ENCODE measurements at places on chromosomes 4 and X.

GRCh38 chr4:68375667-68376559 lies 26.0 kb upstream of the YTHDC1 start:
- DNase-seq, result peak; percentile 70

- DNase-seq, result peak; percentile 85
Measured at GRCh38 chr4:41258783-41259182, 2.1 kb downstream of the UCHL1 start.

DNA sequence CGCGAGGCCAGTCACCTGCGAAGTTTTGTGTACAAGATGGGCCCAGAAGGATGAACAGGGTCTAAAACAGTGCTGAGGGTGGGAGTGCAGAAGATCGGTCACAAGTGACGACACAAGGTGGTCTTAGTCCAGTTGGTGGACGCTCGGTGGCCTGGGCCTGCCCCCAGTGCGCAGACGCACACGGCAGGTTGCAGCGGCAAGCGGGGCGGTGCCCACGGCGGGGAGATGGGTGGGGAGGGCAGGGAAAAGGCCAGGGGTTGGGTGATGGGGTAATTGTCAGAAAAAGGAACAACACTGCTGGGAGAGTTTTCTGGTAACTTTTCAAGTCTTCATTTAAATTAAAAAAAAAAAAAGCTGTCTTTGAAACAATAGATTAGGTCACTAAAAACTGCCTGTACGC lies 1.0 kb upstream of the PRDX4 start:
- no peak for DNase-seq

DNA sequence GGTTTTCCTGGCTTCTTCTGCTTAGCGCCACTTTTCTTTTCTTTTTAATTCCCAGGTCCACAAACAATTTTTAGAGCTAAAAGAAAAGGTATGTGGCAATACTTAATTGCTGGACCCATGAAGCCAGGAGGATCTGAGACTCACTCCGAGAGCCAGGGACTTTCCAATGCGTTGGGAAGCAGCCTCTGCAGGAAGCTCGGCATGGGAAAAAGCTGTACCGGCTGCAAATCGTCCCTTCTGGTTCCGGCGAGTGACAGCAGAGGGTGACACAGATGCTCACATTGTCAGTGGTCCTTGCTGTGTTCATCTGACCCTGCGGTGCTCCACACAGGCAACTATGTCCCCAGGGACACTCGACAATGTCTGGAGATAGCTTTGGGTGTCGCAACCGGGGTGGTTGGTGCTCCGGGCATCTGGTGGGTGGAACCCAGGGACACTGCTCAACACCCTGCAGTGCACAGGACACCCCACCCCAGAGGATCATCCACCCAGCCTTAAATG lies 164.0 kb downstream of the PRKX start:
- DNase-seq, result peak; percentile 64

- peak; percentile 59 for DNase-seq
Measured at GRCh38 chrX:135086197-135086854, 34.0 kb downstream of the ETDB start.

GRCh38 chr4:1401409-1402020 lies 4.7 kb downstream of the NKX1-1 start:
- DNase-seq, result no peak

DNA sequence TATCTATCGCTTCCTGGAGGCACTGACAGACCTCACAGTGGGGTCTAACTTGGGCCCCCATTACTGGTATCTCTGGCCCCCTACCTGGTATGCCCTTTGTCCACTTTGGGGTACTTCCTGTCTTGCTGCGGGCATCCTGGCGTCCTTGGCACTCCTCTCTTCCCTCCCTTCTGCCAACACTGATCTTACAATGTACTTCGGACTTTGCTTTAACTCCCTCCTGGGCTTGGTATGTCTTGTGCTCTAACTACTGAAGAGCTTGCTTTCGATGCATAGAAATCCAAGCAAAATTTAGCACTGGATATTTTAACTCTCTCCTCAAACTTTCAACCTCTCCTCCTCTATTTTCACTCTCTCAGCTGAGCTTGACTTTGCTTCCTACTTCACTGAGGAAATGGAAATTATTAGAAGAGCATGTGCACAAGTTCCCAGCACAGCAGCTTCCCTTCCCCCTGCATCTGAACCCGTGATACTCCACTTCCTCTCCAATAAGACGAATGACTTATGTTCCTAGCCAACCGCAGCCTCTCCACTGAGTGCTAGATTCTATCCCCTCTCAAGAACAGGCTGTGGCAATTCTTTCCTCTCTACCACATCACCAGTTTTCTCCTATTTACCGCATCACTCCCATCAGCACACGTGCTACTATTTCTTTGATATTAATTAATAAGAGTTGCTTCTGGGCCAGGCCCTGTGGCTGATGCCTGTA lies 52.9 kb downstream of the SUPT20HL2 start:
- DNase-seq, result peak; percentile 41

- DNase-seq, result no peak
Measured at GRCh38 chr4:48483777-48484493, 792 bp downstream of the SLC10A4 start.

DNA sequence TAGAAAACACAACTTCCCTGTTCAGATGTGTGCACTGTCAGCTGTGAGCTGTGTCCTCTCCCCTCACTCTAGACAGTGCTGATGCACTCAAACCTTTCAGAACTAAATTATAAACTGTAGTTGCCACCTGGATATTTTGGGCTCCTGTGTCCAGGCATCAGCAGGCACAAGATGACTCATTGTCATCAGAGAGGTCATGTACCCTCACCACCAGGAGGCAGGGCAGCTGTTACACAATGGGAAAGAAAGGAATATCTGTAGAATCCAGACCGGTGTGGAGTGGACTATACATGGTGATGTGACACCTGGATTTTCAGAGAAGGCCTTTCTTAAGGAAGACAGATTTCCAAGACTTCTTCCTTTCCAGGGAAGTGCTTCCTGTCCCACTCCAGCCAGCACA lies 854.4 kb upstream of the AGA start:
- DNase-seq, result no peak

DNA sequence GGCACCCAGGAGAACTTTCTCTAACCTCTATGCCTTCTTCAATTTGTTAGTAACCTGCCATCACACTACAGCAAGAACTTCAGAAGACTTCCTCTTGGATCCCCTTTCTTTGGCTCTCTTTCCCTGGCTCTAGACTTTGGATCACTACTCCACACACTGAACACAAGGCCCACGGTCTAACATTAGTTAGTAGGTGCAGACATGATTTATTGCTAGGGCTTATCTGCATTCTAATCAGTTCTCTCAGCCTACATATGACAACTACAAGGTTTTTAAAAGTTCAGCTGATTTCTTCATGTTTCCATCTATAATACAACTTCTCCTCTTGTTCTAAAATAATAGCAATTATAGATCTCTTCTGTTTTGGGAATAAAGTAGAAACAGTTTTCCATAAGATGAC lies 209.1 kb upstream of the ANXA10 start:
- DNase-seq, result peak; percentile 43

GRCh38 chrX:109967156-109967555 lies 35.8 kb upstream of the TMEM164 start:
- DNase-seq, result no peak

- no peak for DNase-seq
Measured at GRCh38 chr4:36235306-36235705, 9.0 kb downstream of the ARAP2 start.

GRCh38 chr4:123976285-123976684 lies 579.7 kb downstream of the SPRY1 start:
- no peak for DNase-seq

GRCh38 chr4:183008492-183008891 lies 90.6 kb upstream of the WWC2 start:
- no peak for DNase-seq

GRCh38 chr4:36081185-36081584 lies 163.1 kb downstream of the ARAP2 start:
- no peak for DNase-seq

GRCh38 chr4:69701696-69702095 lies 48.6 kb upstream of the UGT2A1 start:
- DNase-seq, result no peak

GRCh38 chrX:24748196-24748595 lies 54.5 kb downstream of the POLA1 start:
- DNase-seq, result no peak

- DNase-seq, result no peak
Measured at GRCh38 chr4:6962211-6963041, 52.8 kb downstream of the TBC1D14 start.

- DNase-seq, result no peak
Measured at GRCh38 chrX:107711521-107712181, 63.9 kb downstream of the TSC22D3 start.

DNA sequence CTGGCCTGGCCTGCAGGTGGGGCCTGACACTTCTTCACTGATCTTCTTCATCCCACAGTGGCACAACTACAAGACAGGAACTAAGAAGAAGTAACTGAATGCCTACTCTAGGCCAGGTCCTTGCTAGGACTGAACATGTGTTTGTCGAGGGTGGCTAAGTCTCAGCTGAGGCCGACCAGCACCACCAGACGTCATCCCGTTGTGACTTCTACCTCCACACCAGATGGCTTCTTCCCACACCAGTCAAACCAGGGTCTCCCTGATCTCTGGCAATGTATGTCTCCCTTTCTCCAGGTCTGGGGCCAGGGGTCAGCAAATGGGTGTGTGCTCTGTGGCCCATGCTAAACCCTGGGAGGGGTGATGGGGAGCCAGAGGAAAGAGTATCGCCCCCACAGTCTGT lies 40.2 kb downstream of the PJA1 start:
- no peak for DNase-seq

DNA sequence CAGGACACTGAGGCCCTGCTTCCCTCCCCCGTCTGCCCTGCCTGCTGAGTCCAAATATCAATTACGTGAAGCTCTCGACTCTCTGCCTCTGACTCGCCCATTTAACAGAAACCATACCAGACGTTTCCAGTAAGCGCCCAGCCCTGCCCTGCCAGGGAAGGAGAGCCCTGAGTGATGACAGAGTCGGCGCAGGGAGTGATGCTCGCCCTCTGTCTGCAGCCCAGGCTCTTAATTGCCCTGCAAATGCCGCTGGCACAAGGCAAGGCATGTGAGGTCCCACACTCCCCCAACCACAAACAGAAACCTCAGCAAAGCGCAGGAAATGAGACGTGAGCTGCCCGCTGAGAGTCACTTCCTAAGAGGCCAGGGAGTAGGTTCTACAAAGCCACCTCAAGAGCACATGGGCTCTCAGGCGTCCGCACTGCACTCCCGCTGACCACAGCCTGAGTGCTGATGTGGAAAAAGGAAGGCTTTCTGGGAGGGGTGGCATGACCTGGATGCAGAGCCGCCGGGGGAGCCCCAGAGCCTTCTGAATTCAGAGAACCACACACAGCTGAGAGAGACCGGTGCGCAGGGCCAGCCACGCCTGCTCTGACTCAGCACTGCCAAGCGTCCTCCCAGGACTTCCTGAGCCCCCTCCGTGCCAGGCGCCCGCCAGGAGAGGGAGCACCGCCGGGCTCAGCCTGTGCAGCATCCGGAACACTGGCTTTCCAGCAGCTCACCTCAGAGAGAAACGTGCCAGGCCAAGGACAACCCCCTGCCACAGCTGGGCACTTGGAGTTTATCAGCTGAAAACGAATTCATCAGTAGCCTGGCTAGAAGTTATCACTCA lies 5.3 kb downstream of the ZFYVE28 start:
- peak; percentile 91 for DNase-seq

DNA sequence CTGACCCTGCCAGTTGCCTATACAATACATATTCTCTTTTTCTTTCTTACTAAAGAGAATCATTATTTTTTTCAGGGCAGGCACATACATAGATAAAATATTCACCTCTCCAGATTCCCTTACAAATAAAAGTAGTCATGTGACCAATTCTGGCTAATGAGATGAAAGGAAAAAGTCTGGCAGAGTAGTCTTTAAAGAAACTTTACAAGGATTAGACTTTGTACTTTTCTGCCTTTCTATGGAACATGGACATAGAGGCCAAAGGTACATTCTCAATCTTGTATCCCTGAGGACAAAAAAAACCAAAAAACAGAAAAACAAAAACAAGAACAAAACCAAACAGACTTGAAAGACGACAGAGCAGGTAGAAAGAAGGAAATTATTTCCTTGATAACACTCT lies 75.6 kb downstream of the DCK start:
- DNase-seq, result no peak

DNA sequence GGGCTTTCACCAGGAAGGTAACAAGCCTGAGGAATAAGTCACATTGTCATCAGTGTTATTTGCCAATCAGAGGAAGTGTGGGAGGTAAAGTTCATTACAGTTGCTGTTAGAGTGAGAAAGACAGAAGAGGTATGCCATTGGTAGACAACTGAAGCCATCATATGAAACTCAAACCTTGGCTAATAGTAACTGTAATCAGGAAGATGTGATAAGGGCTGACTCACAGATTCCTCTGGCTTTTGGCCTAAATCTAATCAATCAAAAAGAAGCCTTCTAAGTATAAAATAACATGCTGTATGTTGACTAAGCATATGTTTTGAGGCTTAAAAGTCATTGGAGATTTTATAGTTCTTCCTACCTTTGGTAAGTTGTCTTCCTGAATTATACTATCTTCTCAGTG lies 242.8 kb downstream of the PCDH7 start:
- DNase-seq, result no peak

- no peak for DNase-seq
Measured at GRCh38 chr4:41044165-41044564, 170.2 kb downstream of the APBB2 start.

DNA sequence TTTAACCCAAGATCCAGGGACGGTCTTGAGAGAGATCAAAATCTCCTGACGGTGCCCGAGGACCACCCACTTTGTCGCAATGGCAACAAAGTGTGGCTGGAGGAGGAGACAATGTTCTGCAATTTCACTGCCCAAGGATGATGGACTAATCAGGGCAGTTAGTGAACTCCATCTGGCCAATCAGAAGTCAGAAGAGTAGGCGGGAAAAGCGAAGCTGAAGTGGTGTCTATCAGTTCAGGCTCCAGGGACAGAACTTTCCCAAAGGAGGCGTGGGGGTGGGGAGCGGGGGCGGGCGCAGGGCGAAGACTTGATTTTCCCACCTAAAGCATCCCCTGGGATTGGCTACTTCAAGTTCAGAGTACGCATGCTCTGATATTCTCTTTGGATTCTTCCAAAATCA lies 25.6 kb downstream of the SPACA5B start:
- DNase-seq, result no peak

DNA sequence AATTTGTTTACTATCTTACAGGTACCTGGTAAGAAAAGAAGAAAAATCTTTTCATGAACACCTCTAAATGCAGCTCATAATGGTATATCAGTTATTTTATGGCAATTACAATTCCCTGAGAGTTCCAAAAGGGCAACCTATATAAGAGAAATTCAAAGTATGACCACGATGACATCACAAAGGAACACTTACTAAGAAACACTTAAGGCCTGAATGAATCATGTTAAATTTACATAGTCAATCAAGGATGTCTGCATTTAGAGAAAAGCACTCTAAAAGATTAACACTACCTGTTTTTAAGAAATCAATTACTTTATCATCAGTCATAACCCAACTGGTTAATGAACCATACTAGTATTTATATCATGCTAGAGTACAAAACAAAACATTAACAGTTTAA lies 63.9 kb downstream of the LCORL start:
- peak; percentile 47 for DNase-seq

Measured in EH (cell line).